ENCODE measurements at places on chromosomes 11 and 22.

- no peak for DNase-seq
These were observed 61.4 kb downstream of the C11orf58 start for GRCh38 chr11:16799890-16800289.

GRCh38 chr11:64331569-64332371 lies 8.2 kb upstream of the CCDC88B start:
- no peak for DNase-seq

- no peak for DNase-seq
These were observed 114.0 kb upstream of the AKIP1 start for GRCh38 chr11:8796941-8797340.

DNA sequence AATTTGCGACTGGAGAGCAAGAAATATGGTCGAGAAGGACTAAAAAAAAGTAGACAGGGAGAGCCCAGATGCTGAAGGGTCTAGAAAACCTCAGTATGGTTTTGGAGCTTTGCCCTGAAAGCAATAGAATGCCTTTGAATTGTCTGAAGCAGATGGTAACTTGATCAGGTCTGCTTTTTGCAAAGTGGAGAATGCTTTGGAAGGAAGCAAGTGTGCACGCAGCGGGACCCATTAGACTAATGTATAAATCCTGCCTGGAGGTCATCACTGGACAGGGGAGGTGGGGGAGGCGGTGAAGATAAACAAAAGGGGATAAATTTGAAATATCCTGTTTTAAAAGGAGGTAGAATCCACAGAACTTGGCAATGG lies 757 bp upstream of the HINFP start:
- no peak for DNase-seq

DNA sequence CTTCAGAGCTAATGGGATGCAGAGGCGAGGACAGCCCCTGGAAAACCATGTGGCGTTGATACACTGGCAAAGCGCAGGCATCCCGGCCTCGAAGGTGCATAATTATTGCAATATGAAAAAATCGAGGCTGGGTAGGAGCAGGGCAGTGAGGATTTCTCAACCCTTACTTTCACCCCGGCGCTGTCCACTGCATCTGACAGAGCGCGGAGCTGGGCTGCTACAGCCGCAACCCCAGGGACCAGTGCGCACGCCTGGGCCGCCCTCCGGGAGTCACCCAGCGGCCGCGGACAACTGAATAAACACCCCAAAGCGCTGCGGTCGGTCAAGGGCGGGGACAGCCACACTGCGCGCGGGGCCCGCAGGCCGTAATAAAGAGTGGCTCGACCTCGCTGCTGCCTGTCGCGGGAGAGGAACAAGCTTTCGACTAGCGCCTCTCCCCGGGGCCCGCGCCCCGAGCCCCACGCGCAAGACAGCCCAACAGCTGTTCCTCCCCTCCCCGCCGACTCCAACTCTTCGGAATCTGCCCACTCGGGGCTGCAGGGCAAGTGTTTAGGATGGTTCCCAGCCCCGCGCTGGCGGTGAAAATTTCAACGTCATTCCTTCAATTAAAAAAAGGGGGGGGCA lies 3.6 kb upstream of the WT1 start:
- no peak for DNase-seq

DNA sequence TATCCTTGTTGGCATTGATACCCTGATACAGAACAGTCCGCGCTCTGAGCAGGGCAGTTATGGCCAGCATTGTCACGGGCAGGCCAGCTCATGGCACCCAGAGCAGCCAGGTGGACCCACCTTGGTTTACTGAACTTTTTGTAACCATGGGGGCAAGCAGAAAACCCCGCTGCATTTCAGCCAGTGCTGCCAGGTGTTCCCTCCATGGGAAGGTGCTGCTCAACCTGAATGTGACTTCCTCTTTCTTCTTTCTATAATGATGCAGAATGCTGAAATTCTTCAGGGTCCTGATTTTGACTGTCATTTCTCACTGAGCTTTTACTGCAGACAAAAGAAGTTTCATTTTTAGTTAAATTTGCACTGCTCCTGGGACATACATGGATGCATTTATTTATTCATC lies 35.6 kb upstream of the CABP7 start:
- no peak for DNase-seq

DNA sequence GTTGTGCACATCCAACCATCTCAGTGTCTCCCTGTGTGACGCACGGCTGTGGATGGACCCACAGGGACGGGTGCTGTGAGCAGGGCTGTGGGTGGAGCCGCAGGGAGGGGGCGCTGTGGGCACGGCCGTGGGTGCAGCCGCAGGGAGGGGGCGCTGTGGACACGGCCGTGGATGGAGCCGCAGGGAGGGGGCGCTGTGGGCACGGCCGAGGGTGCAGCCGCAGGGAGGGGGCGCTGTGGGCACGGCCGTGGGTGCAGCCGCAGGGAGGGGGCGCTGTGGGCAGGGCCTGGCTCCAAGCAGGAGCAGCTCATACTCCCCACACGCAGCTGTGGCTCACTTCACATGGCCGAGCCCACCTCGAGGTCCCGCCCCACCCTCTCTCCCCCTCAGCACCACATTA lies 6.0 kb upstream of the MAPK11 start:
- DNase-seq: peak; percentile 52

All from esophagus squamous epithelium (tissue), 5 donors.